ENCODE measurements at places on chromosomes 1 and 21. TPM values are rescaled to one million over a fixed set of nuclear protein-coding genes. Genes with fewer than 3 reads are reported as not detected.

Gene SON
- total RNA-seq, result 120 TPM

Gene AIRE
- total RNA-seq, result not detected

Gene C8B
- not detected for total RNA-seq

Gene MYBPH
- total RNA-seq, result not detected

Gene COL9A2
- not detected for total RNA-seq

Gene CLK2
- 12.6 TPM for total RNA-seq

Gene OR6N1
- not detected for total RNA-seq

Gene CDC7
- total RNA-seq, result 0.72 TPM

Gene SLC44A3
- total RNA-seq, result 9.2 TPM

Data from tracheal epithelial cell (primary cell).